Hepatocyte (in vitro differentiated cells): ENCODE measurements at places on chromosomes 2 and 18.
A peak's percentile ranks its signal among the peaks of the same experiment; 100 is the strongest.

DNA sequence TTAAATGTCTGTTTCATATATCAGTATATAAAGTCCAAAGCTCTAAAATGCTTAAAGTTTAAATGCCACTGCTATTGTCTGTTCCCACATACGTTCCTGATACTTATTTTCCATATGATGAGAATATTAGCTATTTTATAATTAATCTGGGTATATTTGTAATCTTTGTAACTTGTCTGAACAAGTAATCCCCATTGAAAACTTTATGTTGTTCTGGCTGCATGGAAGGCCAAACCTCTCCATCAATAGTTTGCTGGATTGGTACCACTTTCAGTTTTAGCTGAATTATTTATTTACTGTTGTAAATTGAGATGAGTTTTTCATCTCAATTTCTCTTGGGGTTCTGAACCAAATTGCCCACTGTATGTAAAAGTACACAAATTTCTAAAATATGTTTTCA is 1.5 kb downstream of the MBD5 start:
- peak overlapping the region; percentile 48 for H3K4me3 ChIP-seq
- no peak for DNase-seq
- peak overlapping the region; percentile 94 for H3K27ac ChIP-seq
- H3K36me3 ChIP-seq = no peaks in the 10 kb centered on the region
- H3K4me1 ChIP-seq = peaks cover 23% of the 10 kb centered on the region

- no peaks in the 10 kb centered on the region for H3K36me3 ChIP-seq
- H3K27me3 ChIP-seq = no peaks in the 10 kb centered on the region
- H3K27ac ChIP-seq = peak overlapping the region; percentile 79
- peaks cover 37% of the 10 kb centered on the region for H3K4me1 ChIP-seq
- H3K4me3 ChIP-seq = no peak overlapping the region
Measured at GRCh38 chr2:85277416-85278158, 50.2 kb downstream of the TGOLN2 start.

GRCh38 chr2:187313831-187314230 is 134.2 kb downstream of the CALCRL start:
- H3K4me3 ChIP-seq = no peak overlapping the region
- no peaks in the 10 kb centered on the region for H3K27me3 ChIP-seq
- H3K4me1 ChIP-seq = no peaks in the 10 kb centered on the region
- H3K27ac ChIP-seq = no peak overlapping the region
- no peaks in the 10 kb centered on the region for H3K36me3 ChIP-seq
- no peak for DNase-seq

DNA sequence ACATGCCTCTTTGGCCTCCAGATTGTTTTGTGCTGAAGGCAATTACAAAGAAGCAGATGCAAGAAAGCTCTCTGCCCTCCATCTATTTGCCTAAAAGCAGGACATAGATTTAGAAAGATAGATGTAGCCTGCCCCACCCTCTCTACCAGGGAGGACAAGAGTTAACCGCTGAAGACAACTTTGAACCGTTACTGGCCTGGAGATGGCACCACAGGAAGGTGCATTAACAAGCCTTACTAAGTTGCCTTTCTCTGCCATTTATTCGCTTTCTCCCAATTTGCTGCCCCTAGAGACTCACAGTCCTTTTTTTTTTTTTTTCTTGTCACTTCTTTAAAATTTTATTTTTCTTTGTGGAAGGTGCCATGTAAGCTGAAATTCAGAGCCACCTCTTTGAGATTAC is 28.8 kb upstream of the RMDN2 start:
- DNase-seq = no peak
- no peak overlapping the region for H3K27ac ChIP-seq
- no peaks in the 10 kb centered on the region for H3K36me3 ChIP-seq
- H3K4me3 ChIP-seq = no peak overlapping the region
- H3K4me1 ChIP-seq = peaks cover 10% of the 10 kb centered on the region

DNA sequence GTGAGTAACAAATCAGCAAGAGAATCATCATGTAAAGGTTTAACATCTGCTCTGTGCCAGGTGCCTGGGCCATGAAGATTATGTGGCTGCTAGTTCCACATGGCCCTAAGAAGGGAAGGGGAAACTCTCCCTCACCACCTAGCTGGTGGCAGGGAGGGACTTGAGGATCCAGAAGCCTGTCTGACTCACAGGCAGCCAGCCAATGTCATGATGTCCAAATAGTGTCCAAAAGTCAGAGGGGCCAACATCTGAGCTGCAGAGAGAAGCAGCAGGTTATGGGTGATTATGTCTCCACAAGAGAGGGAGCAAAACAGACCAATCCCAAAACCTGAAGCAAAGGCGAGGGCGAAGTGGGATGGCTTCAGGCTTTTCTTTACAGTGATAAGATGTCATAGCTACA is 61.9 kb upstream of the SPP2 start:
- H3K36me3 ChIP-seq = no peaks in the 10 kb centered on the region
- H3K4me1 ChIP-seq = no peaks in the 10 kb centered on the region
- H3K27ac ChIP-seq = no peak overlapping the region
- no peaks in the 10 kb centered on the region for H3K27me3 ChIP-seq
- no peak overlapping the region for H3K4me3 ChIP-seq

DNA sequence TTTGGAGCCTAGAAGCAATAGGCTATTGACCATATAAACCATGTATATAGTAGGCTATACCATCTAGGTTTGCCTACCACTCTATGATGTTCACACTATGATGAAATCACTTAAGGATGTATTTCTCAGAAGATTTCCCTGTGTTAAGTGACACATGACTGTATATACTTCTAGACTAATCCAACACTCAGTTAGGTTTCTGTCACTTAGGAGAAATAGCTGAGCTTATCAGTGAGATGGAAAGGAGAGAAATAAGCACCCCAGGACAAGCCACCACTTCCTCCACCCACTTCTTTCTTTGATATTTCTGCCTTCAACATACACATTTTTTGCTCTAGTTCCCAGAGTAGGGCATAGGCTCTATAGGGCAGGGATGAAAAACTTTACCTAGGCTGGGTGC is 7.8 kb downstream of the PECR start:
- H3K36me3 ChIP-seq = no peaks in the 10 kb centered on the region
- H3K4me1 ChIP-seq = no peaks in the 10 kb centered on the region
- H3K4me3 ChIP-seq = no peak overlapping the region

DNA sequence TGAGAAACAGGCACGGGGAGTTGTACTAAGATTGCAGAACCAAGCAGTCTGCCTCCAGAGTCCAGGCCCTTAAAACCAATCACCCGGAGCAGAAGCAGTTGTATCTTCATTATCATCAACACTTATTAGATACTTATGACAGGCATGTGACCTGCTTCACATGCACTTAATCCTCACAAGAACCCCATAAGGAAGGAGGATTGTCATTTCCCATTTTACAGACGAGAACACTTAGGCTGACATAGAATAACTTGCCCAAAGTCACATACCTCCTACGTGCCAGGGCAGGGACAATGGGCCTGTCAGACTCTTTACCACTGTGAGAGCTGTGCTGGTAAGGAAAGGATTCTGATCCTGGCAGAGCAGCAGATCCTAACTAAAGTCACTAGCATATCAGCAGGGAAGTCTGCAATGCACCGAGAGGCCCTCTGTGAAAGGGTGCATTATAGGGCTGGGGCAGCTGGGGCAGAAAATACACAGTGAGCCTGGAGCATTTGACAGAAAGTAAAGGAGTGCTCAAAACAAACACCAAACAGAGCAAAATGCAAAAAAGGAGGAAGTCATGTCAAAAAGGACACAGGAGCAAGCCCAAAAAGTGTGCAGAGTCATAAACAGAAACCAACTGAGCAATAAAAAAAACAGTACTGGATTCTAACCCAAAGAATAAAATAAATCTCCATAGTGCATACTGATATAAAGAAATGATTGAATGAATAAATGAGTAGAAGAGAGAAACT is 55.9 kb upstream of the SP3 start:
- DNase-seq = no peak
- peaks cover 33% of the 10 kb centered on the region for H3K4me1 ChIP-seq
- H3K27ac ChIP-seq = peak overlapping the region; percentile 20
- H3K4me3 ChIP-seq = no peak overlapping the region
- H3K36me3 ChIP-seq = no peaks in the 10 kb centered on the region

- H3K27ac ChIP-seq = no peak overlapping the region
- H3K4me3 ChIP-seq = no peak overlapping the region
- H3K36me3 ChIP-seq = no peaks in the 10 kb centered on the region
- no peak for DNase-seq
- peaks cover 9% of the 10 kb centered on the region for H3K4me1 ChIP-seq
- no peaks in the 10 kb centered on the region for H3K27me3 ChIP-seq
Measured at GRCh38 chr18:10898417-10898974, 250.9 kb downstream of the PIEZO2 start.

GRCh38 chr2:31433541-31433940 is 19.0 kb upstream of the XDH start:
- H3K4me3 ChIP-seq = no peak overlapping the region
- H3K27ac ChIP-seq = no peak overlapping the region
- H3K4me1 ChIP-seq = no peaks in the 10 kb centered on the region
- DNase-seq = no peak
